ENCODE measurements at places on chromosomes 3 and 15.

DNA sequence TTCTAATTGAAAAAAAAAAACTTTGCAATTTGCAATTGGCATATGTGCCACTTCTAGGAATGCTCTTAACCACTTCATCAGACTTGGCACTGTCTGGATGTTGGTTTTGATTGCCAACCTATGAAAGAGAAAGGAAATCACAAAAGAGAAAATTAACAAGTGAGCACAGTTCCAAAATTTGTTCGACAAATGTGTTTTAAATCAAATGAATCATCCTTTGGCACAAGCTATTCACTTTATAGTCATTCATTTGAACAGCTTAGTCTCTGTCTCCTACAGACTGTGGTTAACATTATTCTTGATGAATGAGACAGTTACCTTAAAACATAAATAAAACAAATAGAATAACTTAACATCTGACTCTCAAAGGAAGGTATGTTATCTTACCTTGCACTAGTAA is 265.0 kb downstream of the EPHA3 start:
- no peak for DNase-seq

- peak; percentile 54 for DNase-seq
Measured at GRCh38 chr3:39064646-39065045, 12.8 kb downstream of the WDR48 start.

- DNase-seq: no peak
Measured at GRCh38 chr3:85303156-85303555, 344.4 kb downstream of the CADM2 start.

- no peak for DNase-seq
Measured at GRCh38 chr3:39106851-39107387, 508 bp downstream of the GORASP1 start.

DNA sequence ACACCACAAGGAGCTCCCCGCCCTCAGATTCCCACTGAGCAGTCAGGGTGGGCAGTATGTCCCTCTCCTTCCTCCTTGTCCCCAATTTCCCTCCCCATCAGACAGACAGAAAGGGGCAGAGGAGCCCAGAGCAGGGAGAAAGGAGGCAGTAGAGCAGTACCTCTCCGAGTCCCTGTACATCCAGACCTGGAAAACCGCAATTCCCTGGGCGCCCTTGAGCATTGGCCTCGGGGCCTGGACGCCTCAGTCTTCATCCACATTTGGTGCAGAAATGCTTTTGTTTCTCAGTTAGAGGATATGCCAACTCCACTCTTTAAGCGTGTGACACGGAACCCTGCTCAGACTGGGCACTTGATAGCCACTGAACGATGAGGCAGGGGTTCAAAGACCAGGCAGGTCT is 5.9 kb downstream of the ISG20 start:
- no peak for DNase-seq

DNA sequence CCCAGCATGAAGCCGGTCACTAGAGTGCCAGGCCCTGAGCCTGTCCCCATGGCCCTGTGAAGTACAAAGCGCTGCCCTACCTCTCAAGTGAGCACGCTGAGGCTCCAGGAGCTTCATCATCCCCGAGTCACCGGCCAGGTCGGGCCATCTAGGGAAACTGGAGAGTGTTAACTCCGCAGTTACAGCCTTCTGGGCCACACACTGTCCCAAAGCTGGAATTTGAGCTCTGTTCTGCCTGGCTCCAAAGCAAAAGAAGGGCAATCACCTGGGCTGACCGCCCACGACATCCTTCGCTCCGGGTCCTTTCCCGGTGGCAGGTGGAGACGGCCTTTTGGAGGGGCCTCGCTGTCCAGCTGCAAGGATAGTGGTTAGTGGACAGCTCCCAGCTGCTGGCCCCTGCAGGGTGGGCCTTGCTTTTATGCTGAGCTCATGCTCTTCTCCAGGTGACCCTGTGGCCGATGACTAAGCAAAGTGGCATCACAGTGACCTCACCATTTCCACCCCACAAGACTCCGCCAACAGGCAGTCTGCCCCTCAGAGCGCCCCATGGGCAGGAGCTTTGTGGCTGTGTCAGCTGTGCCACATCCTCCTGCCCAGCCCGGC is 3.5 kb upstream of the MUC4 start:
- DNase-seq: no peak

GRCh38 chr3:39849992-39850715 is 40.7 kb downstream of the MYRIP start:
- no peak for DNase-seq

DNA sequence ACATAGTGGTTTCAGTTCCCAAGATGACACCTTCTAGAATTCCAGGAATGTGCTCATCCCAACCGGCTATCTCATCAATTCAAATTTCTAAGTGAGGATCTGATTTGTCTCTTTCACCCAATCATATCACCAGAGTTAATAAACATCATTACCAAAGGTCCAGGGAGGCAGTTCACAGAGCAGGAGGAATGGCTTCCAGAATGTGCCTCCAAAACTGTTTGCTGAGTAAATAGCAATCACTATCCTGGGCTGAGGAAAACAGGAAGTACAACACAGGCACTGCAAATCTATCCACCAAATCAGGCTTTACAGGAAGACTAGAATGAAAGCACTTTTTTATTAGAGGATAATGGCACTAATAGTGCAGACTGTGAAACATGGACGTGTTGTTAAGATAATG is 61.5 kb downstream of the OSBPL10 start:
- no peak for DNase-seq

GRCh38 chr3:52892625-52893311 is 4.6 kb downstream of the STIMATE start:
- DNase-seq: no peak
